ENCODE measurements at places on chromosomes 11 and 22.

DNA sequence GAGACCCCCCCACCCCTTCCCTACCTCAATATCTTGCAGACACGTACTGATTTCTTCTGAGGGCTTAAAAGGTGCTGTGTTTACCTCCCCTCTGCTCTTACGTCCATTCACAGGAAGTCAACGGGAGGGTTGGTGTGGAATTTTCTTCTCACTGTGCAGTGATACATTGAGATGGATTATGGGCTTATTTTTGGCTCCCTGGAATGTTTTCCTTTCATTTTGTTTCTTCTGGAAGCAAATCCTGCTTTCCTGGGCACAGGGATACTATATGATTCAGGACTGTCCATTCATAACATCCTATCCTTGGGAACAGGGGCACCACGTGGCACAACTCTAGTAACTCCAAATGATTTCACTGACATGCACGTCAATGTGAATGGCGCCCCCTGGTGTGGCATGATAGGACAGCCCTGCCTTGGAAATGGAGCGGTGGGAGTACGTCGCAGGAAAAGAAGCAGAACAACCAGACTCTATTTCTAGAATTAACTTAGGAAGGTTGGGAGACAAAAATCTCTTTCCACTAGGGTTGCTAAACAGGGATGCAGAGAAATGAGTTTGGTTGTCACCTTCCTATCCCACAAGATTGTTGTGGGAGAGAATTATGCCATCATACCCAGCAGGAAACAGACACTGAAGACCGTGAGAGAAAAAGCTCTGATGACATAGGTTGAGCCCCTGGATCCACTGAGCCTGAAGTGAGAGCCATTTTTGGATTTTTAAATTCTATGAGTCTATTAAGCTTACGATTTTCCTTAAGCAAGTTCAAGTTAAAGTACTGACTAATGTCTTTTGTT is 146.5 kb upstream of the RAG2 start:
- peak; percentile 70 for DNase-seq

DNA sequence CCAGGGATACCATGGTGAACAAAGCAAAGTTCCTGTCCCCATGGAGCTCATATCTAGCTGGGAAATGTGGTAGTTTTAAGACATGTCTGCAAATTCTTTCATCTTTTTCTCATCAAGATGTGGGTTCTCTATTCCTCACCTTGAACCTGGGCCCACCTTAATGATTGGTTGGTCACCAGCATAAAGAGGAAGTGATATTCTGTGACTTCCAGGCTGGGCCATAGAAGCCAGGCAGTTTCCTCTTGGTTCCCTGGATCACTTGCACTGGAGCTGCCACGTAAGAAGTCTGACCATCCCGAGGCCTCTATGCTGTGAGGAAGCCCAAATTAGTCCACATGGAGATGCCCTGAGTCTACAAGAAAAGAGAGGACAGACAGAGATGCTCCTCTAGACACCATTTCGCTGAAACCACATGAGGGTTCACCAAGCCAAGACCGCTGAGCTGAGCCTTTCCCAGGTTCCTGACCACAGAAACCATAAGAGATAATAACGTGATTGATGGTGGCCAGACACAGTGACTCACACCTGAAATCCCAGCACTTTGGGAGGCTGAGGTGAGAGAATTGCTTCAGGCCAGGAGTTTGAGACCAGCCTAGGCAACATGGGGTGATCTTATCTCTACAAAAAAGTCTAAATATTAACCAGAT is 119.5 kb upstream of the ISX start:
- DNase-seq: no peak

DNA sequence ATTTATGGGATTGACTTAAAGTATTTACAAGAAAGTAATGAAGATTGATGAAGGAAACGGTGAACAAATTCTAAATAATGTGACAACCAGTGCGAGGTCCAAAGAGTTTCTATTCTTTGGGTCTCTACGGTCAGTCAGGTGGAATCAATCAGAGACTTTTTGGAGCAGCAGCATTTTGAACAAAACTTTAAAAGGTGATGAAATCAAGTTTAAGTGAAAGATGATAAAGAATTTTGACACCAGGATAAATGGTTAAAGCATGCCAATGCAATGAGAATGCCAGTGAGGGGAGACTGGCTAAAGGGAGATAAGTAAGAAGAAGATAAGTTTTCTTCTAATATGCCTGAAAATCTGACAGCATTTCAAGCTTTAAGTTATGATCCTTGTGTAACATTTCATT is 67.9 kb downstream of the DCUN1D5 start:
- no peak for DNase-seq

- no peak for DNase-seq
These were observed 2.5 kb downstream of the KCNJ4 start for GRCh38 chr22:38452373-38453065.

GRCh38 chr11:27183672-27184457 is 143.2 kb downstream of the BBOX1 start:
- DNase-seq: peak; percentile 62

DNA sequence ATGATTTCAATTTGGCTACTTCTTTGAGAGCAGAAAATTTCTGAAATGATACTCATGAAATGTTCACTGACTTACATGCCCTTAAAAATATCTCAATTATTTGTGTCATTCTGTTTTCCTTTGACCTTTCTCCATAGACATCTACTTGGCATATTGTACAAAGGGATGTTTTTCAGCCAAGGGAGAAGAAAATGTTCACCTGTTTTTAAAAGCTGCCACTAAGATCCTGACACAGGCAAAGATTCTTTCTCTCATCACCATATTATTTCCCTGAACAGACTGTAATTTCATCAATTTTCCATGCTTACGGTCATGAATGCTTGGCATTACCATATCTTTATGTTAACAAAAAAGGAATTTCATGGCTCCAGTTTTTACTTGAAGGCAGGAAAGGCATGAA is 67.4 kb upstream of the DBX1 start:
- no peak for DNase-seq

GRCh38 chr22:38417252-38418060 is 37.5 kb downstream of the KCNJ4 start:
- DNase-seq: no peak

DNA sequence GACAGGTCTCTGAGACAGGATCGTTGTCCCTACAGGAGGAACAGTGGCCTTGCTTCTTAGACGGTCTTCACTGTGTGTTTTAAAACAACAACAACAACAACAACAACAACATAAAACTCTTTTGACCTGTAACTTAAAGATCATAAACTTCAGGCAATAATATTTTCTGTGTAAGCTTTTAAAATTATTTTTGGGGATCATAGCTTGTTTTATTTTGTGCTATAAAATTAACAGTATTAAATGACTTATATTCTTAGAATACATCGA is 13.8 kb upstream of the AIFM3 start:
- no peak for DNase-seq

GRCh38 chr22:47589271-47590250 is 827.1 kb downstream of the TBC1D22A start:
- DNase-seq: no peak

- DNase-seq: peak; percentile 40
These were observed 52.3 kb downstream of the SIK3 start for GRCh38 chr11:117045956-117046355.

DNA sequence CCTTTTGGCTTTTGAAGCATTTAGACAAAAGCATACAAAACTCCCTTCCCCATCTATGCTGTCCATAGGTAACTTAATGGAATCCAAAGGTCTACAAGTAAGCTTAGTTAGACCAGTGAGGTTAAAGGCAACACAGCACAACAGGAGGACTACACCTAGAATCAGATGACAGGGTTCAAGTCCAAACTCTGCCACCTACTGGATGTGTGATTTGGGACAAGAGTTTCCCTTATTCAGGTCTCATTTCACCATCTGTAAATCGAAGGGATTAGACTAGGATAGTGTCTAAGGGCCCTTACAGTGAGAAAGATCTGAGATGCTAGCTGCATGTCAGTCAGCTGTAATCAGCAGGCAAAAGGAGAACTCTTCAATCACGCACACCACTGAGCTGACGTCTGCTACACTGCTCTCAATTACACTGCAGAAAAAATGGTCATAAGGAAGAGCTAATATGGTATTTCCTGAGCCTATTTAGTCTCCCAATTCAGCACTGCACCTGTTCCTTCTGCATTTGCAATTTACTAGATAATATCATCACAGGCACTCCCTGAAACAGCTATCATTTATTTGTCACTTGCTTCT is 82.2 kb downstream of the SERGEF start:
- no peak for DNase-seq

DNA sequence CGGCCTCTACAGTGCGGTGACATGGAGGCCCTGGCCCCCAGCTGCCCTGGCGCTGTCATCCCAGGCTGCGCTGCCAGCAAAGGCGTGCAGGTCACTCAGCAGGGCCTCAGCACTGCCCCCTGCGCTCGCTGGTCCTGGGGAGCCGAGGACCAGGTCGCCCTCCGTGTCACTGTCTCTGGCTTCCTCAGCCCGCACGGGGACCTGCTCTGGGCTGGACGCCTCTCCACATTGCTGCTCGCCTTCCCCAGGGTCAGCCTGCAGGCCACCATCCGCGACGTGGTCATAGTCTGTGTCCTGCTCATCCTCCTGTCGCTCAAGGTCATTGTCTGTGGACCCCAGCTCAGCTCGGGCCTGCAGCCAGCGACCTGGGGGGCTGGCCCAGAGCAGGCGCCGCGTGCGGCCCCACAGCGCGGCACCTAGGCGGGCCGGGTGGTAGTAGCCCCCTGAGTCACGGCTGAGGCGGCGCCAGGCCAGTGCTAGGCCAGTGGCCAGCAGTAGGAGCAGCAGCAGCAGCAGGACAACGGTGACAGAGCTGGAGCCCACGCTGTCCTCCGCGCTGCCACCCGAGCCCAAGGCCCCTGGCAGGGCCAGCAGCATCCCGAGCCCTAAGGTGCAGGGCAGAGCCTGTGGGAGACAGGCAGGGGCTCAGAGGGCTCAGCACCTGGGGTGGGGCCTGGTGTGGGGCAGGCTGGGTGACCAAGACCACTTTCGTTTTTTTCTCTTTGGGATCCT is 1.6 kb downstream of the PTPRCAP start:
- DNase-seq: no peak

DNA sequence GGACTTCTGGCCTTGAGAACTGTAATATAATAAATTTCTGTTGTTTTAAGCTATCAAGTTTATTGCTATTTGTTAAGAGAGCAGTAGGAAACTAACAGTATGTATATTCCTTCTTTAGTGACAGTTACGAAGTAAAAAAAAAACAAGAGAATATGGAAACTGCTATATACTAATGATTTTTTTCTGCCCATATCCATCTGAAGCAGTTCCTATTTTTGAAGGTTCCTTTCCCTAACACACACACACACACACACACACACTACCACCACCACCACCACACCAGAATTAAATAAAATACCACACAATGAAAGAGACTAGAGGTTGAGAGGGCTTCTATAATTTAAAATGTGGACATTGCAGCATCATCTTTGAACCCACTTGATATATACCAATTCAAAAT is 44.4 kb upstream of the CARD18 start:
- DNase-seq: no peak

DNA sequence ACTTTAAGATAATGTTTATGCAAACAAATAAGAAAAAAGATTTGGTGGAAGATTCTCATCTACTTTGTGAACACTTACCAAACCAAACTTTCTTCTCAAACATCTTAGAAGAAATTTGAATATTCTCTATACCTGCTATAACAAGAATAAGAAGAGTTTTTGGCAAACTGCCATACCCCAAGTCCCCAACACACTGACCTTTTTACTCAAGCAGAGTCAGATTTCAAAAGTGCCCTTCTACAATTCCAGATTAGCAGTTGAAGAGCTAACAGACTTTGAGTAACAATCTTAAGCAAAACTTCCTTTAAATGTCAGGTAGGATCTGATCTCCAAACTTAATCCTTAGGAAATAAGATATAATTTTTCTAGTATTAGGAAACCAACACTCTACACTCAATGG is 33.9 kb downstream of the TSG101 start:
- DNase-seq: no peak

- no peak for DNase-seq
These were observed 655.7 kb upstream of the KIRREL3 start for GRCh38 chr11:127656116-127656836.

- no peak for DNase-seq
These were observed 14.4 kb upstream of the ST3GAL4 start for GRCh38 chr11:126340960-126341606.

DNA sequence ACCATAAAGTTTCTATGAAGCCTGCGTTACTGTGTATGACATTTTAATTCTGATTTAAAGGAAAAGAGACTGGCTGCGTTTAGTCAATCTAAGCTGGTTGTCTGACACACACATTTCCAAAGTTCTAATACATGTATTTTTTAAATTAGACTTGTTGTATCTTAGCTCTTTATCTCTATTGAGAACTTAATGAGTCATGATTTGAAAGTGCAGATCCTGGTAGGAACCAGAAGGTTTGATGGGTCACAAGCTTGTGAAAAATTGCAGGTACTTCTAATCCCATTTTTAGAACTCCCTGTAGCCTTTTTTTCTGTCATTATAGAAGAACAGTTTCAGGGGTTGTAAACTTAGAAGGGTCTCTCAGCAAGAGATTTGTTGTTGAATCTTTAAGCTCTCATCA is 210.3 kb downstream of the DDX10 start:
- DNase-seq: no peak

DNA sequence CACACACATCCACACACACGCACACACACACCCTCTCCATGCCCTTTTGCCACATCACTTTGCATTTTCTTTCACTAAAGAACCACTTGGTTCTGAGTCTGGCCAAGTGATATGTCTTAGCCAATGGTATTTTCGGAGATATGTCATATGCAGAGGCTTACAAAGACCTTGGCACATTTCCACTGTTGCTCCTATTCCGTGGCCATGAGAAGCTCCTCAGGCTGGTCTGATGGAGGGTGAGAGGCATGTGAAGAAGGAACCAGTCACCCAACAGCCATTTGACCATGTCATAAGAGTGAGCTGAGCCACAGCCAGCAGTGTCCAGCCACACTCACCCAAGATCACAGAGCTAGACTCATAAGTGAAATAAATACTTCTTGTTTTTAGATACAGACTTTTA is 212.6 kb upstream of the NAV2 start:
- DNase-seq: peak; percentile 68

DNA sequence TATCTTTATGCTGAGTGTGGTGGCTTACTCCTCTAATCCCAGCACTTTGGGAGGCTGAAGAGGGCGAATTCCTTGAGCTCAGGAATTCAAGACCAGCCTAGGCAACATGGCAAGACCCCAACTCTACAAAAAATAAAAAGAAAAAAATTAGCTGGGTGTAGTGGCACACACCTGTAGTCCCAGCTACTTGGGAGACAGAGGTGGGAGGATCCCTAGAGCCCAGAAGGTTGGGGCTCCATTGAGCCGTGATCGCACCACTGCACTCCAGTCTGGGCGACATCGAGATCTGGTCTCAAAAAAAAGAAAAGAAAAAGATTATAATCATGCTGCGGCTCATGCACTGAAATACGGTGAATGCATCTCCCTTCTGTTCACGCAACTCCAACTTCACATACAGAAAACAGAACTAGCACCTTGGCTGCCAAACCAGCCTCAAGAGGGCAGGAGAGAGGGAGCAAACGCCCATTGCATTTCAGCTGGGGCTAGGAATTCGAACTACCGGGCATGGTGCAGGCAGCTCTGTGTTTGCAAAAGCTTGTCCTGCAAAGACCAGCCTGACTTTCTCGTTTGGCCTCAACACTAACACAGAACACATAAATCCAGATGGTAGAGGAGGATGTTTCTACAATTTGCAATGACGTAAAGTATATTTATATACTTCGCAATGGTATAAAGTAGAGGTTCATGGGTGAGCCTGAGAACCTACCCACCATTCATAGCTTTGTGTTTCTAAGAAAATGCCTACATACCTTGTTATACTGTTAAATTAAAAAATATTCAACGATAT is 6.3 kb upstream of the SYNGR1 start:
- peak; percentile 28 for DNase-seq
